Suppressor macrophage (primary cell): ENCODE measurements at places on chromosomes 2 and 18.
A peak's percentile ranks its signal among the peaks of the same experiment; 100 is the strongest.

GRCh38 chr2:113120861-113121260, 6.5 kb upstream of the IL1RN start:
- no peak for DNase-seq

- no peak for DNase-seq
Observed at GRCh38 chr2:124319577-124319976, 294.5 kb downstream of the CNTNAP5 start.

DNA sequence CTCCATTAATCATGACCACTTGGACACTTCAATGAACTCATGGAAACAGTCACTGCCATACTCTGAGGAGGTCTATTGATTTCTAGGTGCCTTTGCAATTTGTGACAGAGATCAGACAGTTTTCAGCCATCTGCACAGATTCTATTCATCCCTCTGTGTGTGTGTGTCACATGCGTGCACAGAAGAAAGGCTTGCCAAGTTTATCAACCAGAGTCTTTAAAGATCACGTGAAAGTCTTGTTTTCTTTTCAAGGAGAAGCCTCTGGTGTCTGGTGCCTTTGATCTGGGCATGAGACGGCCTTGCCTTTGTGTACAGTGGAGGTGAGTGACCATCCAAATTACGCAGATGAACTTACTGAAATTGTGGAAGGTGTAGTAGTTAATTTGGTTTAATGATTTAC, 164.2 kb downstream of the VAPA start:
- no peak for DNase-seq

- no peak for DNase-seq
Observed at GRCh38 chr2:140550821-140551220, 1580.0 kb downstream of the LRP1B start.

GRCh38 chr2:74690571-74690970, 36.5 kb downstream of the SEMA4F start:
- DNase-seq, result peak; percentile 82

GRCh38 chr2:86087936-86088850, 17.5 kb downstream of the POLR1A start:
- no peak for DNase-seq

- DNase-seq, result no peak
Observed at GRCh38 chr2:9610781-9611548, 19.8 kb downstream of the YWHAQ start.

- no peak for DNase-seq
Observed at GRCh38 chr2:143466391-143466790, 337.2 kb downstream of the ARHGAP15 start.

- no peak for DNase-seq
Observed at GRCh38 chr2:196565106-196565765, 74.3 kb upstream of the CCDC150 start.

DNA sequence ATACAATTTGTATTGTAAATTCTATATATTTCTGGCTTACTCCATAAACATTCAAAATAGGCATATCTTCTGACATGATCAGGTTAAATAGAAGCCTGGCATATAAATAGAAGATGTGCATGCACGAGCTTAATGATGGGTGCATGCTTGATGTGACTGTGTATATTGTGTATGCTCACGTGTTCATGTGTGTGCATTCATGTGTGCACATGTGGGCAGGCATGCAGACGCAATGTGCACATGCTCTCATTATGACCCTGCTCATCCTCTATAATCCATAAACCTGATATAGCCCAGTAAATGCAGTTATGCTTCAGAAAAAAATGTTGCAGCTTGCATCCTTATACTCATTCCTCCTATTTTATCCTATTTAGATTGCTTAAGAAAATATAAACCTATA, 29.2 kb downstream of the RAB27B start:
- no peak for DNase-seq

- peak; percentile 3 for DNase-seq
Observed at GRCh38 chr2:207394812-207395534, 134.8 kb upstream of the CREB1 start.

DNA sequence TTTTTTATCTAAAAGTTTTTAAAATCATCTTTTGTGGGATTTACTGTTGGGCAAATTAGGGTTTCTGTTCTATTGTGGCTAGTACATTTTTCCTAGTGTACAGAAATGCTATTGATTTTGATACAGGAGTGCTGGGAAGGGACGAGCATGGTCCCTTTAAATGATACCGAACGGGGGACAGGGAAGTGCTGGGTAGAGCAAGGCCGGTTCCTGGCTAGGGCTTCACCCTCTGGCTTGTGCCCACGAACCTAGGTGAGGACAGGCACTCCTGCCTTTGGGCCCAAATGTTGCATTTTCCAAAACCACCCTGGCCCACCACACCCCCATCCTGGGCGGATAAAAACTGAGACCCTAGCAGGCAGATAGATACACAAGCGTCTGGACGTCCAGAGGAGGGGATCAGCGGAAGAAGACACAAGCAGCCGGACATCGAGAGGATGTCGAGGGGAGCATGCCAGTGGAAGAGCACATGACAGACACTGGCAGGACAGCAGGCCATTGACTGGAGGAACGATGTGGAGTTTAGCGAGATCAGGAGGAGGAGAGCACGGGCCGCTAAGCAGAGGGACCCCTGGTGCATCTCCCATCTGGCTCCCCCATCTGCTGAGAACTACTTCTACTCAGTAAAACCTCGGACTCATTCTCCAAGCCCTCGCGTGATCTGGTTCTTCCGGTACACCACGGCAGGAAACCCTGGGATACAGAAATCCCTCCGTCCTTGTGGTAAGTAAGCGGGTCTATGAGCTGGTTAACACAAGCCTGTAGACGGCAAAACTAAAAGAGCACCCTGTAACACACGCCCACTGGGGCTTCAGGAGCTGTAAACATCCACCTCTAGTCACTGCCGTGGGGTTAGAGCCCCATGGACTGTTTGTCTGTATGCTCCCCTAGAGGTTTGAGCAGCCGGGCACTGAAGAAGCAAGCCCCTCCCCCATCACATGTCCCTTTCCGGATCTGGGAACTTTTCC, 13.5 kb upstream of the CALCRL start:
- no peak for DNase-seq

DNA sequence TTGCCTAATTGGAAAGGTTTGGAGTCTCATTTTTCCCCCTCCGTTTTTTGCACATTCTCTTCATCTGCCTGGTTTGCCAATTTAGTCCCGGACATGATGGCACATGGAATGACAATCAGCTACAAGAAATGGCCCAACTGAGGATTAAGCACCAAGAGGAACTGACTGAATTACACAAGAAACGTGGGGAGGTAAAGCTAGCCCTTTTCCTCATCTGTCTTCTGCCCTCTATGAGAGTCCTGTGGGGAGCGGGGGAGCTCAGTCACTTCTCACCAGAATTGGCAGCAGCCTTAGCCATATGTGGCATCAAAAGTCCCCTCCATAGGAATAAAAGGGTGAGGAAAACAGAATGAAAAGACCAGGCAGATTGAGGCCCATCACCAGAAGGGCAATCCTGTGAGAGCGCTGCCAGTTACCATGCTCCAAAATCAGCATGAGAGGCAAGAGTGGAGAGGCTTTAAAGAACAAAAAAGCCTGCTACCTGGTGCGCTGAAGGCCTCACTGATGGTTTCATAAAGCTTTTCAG, 11.6 kb downstream of the ATG16L1 start:
- DNase-seq, result no peak

- peak; percentile 37 for DNase-seq
Observed at GRCh38 chr2:236177604-236177966, 9.4 kb upstream of the GBX2 start.
